IMR-90 (cell line): ENCODE measurements at places on chromosomes 7 and 10. TPM values are rescaled to one million over a fixed set of nuclear protein-coding genes. Genes with fewer than 3 reads are reported as not detected.

The STEAP1B gene
- total RNA-seq = 13.8 and 21.1 TPM in 2 replicates

The CPA2 gene
- not detected in 2 replicates for total RNA-seq

DNA sequence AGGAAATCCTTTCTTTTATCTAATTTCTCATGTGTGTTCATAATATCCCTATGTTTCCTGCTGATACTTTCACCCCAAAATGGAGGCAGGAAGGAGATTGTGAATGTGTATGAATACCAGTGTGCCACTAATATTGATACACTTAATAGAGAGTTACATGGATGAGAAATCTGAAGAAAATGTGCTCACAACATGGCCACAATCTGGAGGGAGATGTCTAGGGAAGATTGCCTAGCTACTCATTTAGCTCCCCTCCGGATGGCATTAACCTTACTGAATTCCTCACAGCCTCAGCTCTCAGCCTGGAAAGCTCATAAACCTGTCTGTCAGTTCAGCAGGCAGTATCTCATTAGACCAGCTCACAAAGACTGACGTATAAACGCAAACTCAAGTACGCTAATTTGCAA, 23.4 kb upstream of the DMTF1 start:
- H3K4me1 ChIP-seq = no peaks in the 10 kb centered on the region
- H3K27ac ChIP-seq = no peak overlapping the region
- DNase-seq = no peak
- no peak overlapping the region for H3K4me3 ChIP-seq
- no peaks in the 10 kb centered on the region for H3K27me3 ChIP-seq

GRCh38 chr7:77537136-77537777, at the start of gene PTPN12:
PTPN12 (plus strand) TSS chr7:77537295; CDS start chr7:77537547, 252 bp downstream.
- no peak for DNase-seq
- peaks cover 9% of the 10 kb centered on the region for H3K4me1 ChIP-seq
- H3K36me3 ChIP-seq = no peaks in the 10 kb centered on the region

GRCh38 chr10:27911539-27911938, 87.3 kb downstream of the ODAD2 start:
- H3K4me1 ChIP-seq = no peaks in the 10 kb centered on the region
- no peak for DNase-seq
- H3K4me3 ChIP-seq = no peak overlapping the region
- H3K27me3 ChIP-seq = no peaks in the 10 kb centered on the region

DNA sequence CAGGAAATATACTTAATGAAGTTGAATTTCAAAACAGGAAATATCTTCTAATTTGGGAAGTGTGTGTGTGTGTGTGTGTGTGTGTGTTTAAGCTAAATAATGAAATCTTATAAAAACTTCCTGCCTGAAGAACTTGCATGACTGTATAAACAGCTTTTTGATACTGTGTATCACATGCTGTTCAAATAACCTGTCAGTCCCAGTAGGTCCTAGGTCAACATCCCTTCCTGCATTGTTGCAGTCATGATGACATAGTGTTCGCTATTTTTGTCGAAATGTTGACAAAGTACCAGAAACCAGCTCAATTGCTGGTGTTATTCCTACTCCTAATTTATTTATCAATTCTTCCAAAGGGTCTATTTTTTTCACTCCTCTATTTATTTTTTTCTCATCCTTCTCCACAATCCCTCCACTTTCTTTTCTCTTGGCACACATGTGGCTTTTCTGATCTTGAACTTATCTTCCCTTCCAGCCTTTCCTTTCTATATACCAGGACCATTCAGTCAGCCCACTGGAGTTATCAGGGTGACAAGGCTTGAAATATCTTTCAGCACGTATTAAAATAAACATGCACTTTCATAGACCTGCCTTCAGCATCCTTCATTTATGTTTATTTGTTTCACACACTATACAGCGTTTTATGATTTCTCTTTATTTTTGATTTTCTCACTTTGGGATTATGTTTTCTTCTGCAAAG, 115.8 kb downstream of the PLXDC2 start:
- no peak overlapping the region for H3K4me3 ChIP-seq
- H3K27me3 ChIP-seq = no peaks in the 10 kb centered on the region
- no peak for DNase-seq
- H3K4me1 ChIP-seq = peaks cover 5% of the 10 kb centered on the region; the same call in 1 of the 2 replicates

GRCh38 chr7:25383402-25383801, 155.1 kb upstream of the NPVF start:
- no peaks in the 10 kb centered on the region for H3K36me3 ChIP-seq
- H3K27ac ChIP-seq = no peak overlapping the region
- DNase-seq = no peak
- H3K4me3 ChIP-seq = no peak overlapping the region

DNA sequence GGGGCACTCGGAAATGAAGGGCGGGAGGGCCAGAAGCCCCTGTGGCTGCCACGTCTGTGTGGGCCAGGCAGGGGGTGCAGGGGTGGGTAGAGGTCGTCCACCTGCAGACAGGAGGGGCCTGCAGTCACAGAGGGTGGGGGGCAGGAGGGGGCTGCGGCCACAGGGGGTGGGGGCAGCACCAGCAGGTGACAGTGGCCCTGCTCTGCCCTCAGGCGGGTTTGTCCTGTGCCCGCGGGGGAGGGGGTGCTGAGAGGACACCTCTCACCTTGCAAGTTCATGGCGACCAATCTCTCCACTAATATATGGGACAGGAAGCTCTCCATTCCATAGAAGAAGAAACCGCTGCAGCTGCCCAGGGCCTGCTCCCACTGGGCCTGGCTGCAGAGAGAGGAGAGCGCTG, 26.6 kb upstream of the NKX6-2 start:
- no peaks in the 10 kb centered on the region for H3K36me3 ChIP-seq
- no peak for DNase-seq
- no peaks in the 10 kb centered on the region for H3K4me1 ChIP-seq
- no peak overlapping the region for H3K4me3 ChIP-seq
